ENCODE measurements at places on chromosomes 7 and 10.

GRCh38 chr10:27440478-27440877 is 63.6 kb upstream of the RAB18 start:
- DNase-seq, result no peak

DNA sequence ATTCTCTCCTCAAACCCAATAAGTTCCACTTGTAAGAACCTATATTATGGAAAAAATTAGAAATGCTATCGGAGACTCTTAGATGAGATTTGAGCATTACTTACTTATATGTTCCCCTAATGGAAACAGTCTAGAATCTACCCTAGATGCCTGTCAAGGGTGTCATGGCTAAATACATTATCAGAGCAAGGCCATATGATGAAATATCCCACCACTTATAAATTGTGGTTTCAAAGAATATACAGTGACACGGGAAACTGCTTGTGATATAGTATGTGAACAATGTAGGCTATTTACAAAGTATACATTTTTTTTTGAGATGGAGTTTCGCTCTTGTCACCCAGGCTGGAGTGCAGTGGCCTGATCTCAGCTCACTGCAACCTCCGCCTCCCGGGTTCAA is 46.3 kb upstream of the CTBP2 start:
- DNase-seq, result no peak

DNA sequence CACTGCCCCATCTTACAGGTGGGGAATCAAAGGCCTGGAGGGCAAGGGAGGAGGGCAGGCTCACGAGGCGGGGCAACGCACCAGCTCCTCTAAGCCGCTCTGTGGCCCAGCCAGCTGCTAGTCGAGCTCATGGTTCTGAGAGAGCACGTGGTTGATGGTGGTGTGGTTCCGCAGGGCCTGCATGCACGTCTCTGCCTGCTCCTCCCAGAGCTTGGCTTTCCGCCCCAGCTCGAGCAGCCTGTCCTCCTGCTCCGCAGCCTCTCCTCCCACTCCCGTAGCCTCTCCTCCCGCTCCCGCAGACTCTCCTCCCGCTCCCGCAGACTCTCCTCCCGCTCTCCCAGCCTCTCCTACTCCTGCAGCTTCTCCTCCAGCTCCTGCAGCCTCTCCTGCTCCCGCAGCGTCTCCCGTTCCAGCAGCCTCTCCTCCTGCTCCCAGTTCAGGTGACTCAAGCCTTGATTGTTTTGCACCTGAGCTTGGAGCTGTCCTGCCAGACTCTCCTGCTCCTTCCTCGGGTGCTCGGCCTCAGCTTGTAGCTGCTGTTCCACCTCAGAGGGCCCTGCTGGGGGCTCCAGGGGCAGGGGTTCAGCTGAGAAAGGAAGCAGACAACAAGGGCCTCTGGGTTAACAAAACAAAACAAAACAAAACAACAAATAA is 19.1 kb upstream of the MTPAP start:
- DNase-seq, result no peak

DNA sequence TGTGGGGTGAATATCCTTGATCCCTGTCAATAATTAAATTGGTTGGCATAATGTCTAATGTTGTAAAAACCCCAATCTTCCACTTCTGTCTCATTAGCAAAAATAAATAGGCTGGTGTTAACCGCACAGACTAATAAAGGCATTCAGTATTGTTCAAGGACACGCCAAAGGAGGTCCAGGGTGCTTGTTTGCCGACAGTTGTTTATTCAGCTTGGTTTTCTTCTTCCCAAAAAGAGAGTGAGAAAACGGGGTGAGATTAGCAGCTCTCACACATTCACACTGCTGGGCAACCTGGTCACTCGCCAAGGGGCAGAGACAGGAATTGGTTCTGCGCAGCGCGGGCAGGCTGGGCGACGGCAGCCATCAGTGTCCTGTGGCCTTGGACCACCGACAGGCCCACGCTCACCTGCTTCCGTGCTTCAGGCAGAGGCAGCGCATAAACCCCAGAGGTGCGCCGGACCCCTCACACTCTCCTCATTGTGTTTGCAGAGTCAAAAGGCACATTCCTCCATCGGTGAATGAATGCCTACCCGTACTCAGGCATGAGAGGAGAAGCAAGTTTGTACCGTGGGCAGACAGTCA is 26.2 kb upstream of the LMBR1 start:
- DNase-seq, result no peak
